ENCODE measurements at places on chromosomes 1 and 21.

DNA sequence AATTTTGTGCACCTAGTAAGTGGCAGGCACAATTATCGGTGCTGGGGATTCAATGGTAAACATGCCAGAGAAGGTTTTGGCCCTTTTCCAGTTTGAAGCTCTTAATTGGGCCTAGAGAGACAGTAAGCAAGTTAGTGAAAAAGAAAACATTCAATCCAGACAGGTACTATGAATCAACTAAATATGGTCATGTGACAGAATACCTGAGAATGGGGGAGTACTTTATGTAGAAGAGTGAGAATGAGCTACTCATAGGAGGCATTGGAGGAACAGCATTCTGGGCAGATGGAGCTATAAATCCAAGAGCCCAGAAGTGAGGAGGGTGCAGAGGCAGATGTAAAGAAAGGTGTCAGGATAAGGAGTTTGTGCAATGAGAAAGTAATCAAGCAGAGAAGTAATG lies 1017.9 kb downstream of the ADGRL2 start:
- DNase-seq, result no peak

DNA sequence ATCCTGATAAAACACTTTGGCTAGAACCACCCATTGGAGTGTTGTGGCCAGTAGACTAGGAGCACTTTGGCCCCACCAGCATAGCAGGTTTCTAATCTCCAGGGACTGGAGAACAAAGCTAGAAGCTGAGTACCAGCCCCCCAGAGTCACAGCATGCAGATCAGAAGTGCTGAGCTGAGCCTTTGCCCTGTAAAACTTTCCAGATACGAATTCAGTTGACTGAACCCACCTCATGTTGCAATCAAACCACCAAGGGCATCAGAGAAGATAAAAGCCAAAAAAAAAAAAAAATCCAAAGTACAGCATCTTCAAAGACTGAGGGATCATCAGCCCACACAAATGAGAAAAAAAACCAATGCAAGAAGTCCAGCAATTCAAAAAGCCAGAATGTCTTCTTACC lies 8.7 kb upstream of the CD53 start:
- DNase-seq, result no peak

DNA sequence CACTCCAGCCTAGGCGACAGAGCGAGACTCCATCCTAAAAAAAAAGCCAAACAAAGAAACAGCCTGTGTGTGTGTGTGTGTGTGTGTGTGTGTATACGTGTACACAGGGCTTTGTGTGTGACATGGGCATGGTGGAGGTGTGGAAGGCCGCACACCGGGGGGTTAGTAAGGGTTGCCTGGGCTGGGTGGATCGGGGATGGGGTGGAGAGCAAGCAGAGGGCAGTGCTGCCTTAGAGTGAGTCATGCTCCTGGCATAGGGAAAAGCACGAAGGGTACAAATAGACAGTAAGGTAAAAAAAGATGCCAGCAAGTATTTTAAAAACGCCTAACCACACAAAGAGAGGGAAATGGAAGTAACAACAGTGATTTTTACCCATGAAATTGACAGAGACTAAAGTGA lies 6.2 kb downstream of the PRMT2 start:
- no peak for DNase-seq

DNA sequence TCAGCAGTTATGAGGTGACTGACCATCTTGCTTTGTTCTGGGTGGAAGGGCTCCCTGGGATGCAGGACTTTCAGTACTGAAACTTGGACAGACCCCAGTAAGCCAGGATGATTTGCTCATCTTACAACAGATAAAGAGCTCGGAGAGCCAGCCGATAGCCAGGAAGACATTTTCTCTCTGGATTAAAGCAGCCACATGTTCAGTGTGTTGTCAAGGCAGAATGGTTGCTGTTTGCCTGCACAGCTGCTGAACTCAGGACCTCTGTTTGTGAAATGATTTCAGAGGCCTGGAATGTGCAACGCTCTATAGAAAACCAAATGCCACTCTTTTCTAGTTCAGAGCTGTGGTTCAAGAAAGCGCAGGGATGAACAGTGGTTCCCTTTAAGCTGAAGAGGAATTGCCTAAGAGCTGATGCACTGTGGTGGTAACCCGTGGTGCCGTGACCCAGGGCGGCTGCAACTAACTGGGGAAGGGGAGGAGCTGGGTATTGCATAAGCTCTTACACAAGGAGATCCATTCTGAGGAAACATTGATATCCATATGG lies 40.7 kb downstream of the CASQ2 start:
- DNase-seq, result no peak

GRCh38 chr1:105100102-105100501 lies 1350.4 kb downstream of the AMY1C start:
- DNase-seq, result no peak

GRCh38 chr1:245306020-245306419 lies 151.2 kb downstream of the KIF26B start:
- no peak for DNase-seq

- no peak for DNase-seq
Measured at GRCh38 chr1:23343221-23344110, 618 bp downstream of the HNRNPR start.

DNA sequence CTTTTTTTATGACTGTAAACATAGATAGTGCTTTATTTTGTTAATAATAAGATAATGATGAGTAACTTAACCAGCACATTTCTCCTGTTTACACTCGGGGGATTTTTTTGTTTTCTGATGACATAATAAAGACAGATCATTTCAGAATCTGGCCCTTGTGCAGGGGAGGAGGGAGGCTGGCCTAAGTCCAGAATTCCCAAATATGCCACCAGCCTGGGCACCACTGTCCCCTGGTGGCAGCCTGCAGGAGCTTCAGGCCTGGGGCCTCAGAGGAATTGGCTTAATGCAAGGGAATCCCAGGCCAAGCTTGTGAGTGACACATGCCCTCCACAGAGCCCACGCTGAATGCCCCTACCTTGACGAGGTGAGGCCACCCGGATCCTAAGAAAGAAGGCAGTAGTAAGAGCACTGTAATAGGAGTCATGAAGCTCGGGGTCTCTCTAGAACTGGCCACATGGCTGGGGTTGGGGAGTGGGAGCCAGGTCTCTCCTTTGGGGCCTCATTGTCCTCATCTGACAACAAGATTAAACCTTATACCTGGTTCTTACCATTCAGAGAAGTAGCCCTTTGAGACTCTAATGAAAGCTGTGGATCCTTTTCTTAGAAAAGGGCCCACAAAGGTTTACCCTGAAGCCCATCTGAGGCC lies 24.1 kb downstream of the ETNK2 start:
- no peak for DNase-seq

DNA sequence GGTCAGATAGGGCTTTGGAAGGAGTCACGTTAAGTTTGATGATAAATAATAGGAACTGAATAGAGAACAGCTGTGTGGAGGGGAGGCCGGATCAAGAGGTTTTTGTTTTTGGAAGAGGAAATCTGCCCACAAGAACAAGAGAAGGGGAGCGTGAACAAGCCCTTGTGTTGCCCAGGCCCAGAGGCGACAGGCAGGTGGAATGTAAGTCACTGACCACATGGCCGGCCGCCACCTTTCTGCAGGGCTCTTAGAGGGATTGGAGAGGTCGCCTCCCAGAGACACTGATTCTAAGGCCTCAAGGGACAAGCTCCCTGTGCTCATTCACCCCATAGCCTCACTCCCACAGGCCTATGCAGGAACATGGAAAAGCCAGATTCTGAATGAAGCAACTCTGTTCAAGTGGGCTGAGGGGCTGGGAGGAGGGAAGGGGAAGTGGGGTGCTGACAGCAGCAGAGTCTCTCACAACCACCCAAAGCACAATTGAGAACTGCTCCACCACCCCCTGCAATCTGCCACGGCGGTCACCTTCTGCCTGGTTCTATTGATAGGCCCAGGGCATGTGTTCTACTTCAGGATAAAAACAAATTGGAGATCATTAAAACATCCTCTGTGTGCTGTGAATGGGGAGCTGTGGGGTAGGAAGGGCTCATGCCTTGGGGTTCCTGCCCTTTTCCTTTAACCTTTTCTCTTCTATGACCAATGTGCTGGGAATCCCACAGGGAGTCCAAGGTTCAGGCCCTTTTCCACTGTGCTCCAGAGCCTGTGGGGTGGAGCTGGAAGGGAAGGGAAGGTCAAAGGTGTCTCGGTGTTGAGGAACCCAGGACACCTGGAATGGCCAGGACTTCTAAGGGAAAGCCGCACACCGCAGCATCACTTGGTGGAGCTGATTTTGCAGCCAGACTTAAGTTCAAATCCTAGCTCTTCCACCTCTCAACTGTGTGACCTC lies 63.3 kb upstream of the PARP1 start:
- DNase-seq, result no peak

- DNase-seq, result no peak
Measured at GRCh38 chr1:51960262-51960661, 30.2 kb downstream of the RAB3B start.

DNA sequence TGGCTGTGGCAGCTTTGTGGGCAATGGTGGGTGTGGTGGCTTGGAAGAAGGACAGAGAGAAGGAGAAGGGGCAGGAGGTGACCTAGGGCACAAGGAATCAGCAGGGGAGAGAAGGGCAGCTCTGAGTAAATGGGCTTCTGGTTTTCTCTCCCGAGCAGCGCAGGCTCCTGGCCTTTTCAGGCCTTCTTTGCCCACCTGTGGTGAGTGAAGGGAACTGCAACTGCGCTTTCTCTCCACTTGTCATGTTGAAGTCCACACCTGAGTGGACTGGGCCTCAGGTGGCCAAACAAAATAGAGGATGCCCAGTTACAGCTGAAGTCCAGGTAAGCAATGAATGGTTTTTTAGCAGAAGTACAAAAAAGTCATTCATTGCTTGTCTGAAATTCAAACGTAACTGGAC lies 29.4 kb upstream of the KCNA10 start:
- no peak for DNase-seq

GRCh38 chr1:64459743-64460142 lies 10.2 kb upstream of the CACHD1 start:
- DNase-seq, result no peak

DNA sequence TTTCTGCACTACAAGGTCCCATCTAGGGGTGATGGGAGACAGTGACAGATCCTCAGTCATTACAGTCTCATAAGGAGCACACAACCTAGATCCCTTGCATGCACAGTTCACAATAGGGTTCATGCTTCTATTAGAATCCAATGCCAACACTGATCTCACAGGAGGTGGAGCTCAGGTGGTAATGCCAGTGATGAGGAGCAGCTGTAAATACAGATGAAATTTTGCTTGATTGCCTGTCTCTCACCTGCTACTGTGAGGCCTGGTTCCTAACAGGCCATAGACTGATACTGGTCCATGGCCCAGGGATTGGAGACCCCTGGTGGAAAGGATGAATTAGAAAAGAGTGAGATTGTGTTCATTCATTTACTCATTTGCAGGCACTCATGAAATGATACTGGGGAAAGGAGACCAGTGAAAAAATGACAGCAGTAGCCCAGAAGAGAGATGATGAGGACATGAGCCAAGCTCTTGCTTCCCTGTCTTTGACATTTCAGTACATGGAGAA lies 251.6 kb upstream of the DUSP10 start:
- no peak for DNase-seq

DNA sequence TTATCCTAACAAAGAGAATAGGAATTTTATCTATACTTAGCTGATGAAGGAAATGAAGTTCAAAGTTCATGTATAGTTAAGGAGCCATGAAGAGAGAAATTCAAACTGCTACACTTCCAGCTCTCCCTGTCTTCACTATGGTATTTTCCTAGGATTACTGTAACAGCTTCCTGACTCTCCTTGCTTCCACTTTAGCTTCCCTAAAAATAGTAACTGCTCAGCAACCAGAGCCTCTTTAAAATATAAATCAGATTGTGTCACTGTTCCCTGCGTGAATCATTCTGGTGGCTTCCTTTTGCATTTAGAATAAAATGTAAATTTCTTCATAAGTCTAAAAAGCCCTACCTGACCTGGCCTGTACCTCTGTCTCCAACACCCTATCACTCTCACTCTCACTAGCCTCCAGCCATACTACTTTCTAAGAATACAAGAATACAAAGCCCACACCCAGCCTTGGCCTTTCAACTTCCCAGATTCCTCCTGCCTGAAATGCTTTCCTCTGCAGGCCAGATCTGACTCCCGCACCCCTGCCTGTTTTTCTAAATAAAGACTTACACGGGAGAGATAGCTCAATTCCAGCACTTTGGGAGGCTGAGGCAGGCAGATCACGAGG lies 30.5 kb downstream of the OR10J1 start:
- DNase-seq, result no peak

DNA sequence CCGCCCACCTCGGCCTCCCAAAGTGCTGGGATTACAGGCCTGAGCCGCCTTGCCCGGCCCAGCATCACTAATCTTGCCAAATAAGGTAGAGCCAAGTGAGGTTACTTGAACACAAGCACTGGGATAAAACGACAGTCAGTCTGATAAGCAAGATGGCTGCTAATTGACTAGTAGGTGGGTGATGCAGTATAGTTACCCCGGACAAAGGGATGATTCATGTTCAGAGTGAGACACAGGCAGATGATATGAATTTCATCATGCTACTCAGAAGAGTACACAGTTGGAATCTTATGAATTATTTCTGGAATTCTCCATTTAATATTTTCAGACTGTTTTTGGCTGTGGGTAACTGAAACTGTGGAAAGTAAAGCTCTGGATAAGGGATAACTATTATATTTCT lies 178.4 kb downstream of the USP25 start:
- DNase-seq, result no peak

GRCh38 chr1:202010180-202011015 lies at the start of gene ELF3:
Gene ELF3, plus strand, starts transcription at chr1:202010587. Its CDS starts 550 bp downstream, at chr1:202011137.
- DNase-seq, result no peak

GRCh38 chr1:17773591-17774326 lies 18.6 kb downstream of the ACTL8 start:
- no peak for DNase-seq

- DNase-seq, result no peak
Measured at GRCh38 chr1:39204441-39205081, at the start of gene MACF1. Gene MACF1, plus strand, starts transcription at chr1:39204695. Its CDS starts 328 bp downstream, at chr1:39205023.

DNA sequence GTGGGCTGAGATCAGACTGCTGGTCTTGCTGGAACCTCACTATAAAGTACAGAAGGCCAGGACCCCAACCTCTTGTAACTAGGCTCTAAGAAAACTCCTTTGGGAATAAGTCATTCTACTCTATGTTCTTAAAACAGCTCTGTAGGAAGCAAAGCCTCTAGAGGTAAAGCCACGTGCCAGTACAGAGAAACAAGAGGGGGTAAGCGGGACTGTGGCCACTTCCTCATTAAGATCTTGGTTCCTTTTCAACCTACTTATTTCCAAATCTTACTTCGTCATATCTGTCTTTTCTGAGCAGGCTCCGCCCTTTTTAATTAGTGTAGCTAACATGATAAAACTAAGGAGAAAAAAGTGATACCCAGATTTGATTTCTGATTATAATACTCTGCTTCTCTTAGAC lies 3.8 kb downstream of the NCSTN start:
- no peak for DNase-seq

DNA sequence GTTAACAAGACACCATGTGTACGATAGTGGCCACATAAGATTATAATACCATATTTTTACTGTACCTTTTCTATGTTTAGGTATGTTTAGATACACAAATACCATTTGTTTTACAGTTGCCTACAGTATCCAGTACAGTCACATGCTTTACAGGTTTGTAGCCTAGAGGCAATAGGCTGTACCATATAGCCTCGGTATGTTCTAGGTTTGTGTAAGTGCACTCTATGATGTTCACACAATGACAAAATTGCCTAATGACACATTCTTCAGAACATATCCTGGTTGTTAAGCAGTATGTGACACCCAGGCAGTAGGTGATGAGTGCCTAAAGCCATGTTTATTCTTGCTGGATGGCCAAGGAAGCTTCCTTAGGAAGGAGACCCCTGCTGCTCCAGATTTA lies 111.8 kb downstream of the PAPPA2 start:
- DNase-seq, result no peak

All from stimulated activated CD8-positive, alpha-beta memory T cell treated with anti-CD3 and anti-CD28 coated beads, Interleukin-12 subunit alpha, Interleukin-12 subunit beta, amount 100 ng/mL, for 1 hour (primary cell).